Stimulated activated CD4-positive, alpha-beta T cell treated with anti-CD3 and anti-CD28 coated beads, Interleukin-1b, Interleukin-23, amount 100 ng/mL, for 1 hour (primary cell): ENCODE measurements at places on chromosomes 7 and 10.

DNA sequence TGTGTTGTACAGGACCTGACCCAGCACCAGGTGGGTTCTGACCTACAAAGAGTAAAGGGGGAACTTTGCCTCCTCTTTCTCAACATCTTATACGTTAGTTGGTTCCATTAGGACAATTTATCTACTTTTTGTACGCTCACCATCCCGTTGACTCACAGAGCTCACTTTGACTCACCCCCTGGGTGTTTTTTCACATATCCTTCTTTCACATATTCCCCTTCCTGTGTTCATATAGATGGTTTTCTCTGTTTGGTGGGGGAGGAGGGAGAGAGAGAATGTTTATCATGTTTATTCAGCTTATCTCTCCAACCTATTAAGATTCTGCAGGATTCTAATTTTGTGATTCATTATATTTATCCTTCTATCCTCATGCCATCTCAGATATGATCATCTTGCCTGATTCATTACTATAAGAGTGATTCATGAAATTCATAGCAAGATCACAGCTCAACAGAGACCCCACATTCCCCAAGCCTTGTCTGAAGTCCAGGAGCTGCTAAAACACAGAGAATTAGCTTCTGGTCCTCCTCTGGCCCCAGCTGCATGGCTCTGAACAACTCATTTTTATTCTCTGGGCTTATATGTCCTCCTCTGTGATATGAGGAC, 37.2 kb downstream of the PRSS2 start:
- DNase-seq = no peak

GRCh38 chr10:7335977-7336376, 74.9 kb downstream of the SFMBT2 start:
- DNase-seq = no peak

GRCh38 chr10:101061624-101062231, at the start of gene KAZALD1:
Gene KAZALD1, plus strand, starts transcription at chr10:101061989. Its CDS starts 604 bp downstream, at chr10:101062593.
- no peak for DNase-seq

DNA sequence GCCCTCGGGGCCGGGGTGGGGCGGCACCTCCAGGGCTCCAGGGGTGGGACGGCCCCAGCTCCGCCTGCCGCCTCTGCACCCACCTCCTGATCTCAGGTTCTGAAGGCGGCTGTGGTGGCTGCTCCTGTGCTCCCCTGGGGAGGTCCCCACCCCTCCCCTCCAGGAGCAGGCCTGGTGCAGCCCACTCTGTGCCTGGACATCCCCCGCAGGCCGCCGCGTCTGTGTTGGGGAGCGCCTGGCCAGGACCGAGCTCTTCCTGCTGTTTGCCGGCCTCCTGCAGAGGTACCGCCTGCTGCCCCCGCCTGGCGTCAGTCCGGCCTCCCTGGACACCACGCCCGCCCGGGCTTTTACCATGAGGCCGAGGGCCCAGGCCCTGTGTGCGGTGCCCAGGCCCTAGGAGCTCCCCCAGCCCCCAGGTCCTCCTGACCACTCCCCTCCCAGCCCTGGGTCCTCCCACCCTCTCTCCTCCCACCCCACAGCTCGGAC, 5.5 kb downstream of the CYP2W1 start:
- DNase-seq = no peak

DNA sequence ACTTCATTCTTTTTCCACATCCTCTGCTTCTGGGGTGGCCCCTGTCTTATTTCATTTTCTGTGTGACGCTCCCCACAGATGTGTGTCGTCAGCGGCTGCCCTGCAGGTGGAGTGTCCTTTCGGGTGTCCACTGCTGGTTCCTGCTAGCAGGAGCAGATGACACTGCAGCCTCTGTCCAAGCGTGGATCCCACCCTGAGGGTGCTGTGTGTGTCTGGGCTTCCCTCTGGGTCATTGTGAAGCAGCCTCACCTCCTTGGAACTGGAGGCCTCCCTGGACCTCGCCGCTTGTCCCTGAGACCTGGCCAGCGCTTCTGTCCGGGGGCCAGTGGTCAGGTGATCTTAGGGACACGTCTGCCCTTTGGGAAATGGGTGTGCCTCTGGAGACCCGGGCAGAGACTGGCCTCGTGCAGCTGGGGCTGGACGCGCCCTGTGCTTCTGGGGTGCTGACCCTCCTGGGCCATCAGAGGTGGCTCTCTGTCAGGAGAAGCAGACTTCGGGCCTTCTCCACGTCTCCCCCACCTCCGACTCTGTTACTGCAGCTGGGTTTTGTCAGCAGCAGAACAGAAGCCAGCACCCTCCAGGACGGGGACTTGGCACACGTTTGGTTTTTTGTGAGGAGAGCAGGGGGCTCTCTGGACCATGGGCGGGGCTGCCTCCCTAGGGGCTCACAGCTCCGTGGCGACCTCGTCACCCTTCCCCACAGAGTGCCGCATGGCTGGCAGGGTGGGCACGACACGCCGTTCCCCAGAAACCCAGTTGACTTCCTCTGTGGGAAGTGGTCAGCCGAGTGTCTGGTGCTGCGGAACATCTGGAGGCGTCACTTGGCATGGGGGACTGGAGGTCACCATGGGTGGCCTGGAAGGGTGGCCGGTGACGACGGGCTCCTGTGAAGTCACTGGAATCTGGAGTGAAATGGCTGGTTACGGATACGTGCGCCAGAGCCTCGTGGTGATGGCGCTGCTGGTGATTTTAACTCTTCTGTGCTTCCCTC, 48.4 kb downstream of the INPP5A start:
- DNase-seq = no peak
